ENCODE measurements at places on chromosomes 2 and 18.

GRCh38 chr2:156784020-156784701 is 348.0 kb downstream of the GPD2 start:
- DNase-seq, result no peak

DNA sequence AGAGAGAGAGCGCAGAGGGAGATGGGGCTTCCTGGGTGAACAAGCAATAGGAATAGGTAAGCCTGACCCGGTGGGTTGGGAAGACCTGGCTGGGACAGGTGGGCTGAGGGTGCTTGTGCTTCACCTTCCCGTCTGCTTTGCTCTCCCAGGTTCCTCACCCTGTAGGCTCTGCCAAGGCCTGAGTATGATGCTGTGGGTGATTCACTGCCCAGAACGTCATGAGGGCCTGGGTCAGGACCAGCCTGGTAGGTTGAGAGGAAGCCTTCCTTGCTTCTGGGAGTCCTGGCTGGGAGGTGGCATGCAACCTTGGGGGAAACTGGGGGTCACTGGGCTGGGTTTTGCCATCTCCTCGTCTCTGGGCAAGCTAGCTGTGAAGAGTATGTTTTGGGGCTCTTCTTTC is 220.2 kb upstream of the APCDD1 start:
- no peak for DNase-seq

DNA sequence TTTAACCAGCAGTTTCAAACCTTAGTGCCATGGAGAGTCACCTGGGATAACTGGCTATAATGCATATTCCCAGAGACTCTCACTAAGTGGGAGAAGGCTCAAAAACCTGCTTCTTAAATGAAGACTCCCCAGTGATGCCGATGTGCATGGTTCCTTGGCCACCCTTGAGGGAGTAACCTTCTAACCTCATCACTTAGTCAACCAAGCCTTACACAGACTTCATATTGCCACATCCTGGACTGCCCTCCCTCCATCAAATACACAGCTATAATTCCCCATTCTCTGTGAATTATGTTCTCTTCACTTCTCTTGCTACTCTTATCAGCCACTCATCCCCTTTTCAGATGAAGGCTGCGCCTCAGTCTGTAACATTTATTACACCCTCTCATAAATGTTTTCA is 462.9 kb upstream of the RGPD4 start:
- no peak for DNase-seq

DNA sequence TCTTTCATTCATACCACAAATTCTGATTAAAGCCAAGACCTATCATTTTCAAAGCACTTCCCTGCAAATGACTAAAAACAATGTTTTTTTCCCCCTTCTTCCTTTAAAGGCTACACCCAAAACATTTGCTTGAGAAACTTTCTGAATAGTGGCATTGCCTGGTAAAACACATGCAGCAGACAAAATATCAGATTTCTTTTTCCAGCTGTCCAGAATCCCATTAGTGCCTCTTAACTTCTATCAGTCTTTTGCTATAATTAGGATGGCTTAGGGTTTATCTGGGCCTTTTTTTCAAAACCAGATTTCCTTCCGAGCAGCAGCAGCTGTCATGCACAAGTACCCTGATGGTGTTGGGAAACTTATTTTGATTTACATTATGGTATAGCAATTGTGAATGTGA is 50.6 kb downstream of the ALPK2 start:
- DNase-seq, result no peak

DNA sequence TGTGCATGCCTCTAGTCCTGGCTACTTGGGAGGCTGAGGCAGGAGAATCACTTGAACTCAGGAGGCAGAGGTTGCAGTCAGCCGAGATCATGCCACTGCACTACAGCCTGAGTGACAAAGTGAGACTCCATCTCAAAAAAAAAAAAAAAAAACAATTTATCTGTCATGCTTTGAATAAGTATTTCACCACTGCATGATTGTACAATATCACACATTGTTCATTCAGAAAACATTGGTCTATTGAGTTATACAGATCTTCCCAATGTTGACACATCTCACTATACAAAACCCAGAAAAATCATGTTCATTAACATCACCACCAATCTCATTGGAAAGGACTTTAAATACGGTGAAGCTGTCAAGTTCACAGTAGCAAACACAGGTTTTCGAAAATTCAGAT is 46.8 kb upstream of the PPM1B start:
- DNase-seq, result no peak

GRCh38 chr2:41605914-41606313 is 441.9 kb upstream of the PKDCC start:
- no peak for DNase-seq

DNA sequence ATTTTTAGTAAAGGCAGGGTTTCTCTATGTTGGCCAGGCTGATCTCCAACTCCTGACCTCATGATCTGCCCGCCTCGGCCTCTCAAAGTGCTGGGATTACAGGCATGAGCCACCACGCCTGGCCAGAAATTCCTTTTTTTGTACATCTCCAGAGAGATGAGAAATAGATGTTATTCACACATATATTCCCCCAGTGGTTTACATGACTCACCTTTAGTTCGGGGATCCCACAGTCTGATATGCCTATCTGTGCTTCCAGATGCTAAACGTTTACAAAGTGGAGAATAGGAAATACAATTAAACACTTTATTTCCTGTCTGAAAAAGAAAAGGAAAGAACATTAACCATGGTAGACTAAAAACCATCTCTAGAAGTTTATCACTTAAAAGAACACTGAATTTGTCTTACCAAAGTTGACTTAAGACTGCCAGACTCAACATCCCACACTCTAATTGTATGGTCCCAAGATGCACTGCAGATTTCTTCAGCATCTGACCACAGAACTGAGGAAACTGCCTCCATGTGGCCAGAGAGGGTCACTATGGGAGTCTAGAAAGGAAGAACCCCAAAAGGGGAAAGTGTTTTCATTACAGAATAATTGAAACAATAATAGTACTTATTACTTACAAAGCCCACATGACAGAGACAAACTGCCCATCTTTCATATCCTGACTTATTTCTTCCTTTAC is 12.6 kb upstream of the ICA1L start:
- DNase-seq, result no peak

- no peak for DNase-seq
These were observed 32.5 kb upstream of the ACAA2 start for GRCh38 chr18:49845629-49846360.

- no peak for DNase-seq
These were observed 245.2 kb downstream of the EIPR1 start for GRCh38 chr2:3132466-3132865.

- no peak for DNase-seq
These were observed 75.3 kb upstream of the STPG4 start for GRCh38 chr2:47230418-47230817.

DNA sequence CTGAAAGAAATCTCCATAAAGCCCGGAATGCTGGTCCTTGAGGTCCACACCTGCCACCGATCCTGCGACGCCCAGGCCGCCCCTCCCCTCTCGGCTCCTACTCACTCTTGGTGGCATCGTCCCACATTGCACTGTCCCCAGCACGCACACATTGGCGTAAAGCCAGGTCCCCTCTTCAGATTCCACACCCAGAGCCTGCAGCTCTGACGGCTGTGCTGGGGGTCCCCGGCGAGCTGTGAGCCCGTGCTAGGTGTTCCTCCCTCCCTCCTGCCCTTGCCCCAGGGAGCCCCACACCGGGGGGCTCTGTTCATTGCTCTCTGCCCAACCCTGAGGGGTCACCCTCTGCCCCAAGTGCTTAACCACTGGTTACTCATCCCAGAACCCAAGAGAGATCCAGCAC is 8.5 kb downstream of the TPO start:
- DNase-seq, result no peak

GRCh38 chr2:207045531-207045930 is 106.2 kb downstream of the CPO start:
- no peak for DNase-seq

DNA sequence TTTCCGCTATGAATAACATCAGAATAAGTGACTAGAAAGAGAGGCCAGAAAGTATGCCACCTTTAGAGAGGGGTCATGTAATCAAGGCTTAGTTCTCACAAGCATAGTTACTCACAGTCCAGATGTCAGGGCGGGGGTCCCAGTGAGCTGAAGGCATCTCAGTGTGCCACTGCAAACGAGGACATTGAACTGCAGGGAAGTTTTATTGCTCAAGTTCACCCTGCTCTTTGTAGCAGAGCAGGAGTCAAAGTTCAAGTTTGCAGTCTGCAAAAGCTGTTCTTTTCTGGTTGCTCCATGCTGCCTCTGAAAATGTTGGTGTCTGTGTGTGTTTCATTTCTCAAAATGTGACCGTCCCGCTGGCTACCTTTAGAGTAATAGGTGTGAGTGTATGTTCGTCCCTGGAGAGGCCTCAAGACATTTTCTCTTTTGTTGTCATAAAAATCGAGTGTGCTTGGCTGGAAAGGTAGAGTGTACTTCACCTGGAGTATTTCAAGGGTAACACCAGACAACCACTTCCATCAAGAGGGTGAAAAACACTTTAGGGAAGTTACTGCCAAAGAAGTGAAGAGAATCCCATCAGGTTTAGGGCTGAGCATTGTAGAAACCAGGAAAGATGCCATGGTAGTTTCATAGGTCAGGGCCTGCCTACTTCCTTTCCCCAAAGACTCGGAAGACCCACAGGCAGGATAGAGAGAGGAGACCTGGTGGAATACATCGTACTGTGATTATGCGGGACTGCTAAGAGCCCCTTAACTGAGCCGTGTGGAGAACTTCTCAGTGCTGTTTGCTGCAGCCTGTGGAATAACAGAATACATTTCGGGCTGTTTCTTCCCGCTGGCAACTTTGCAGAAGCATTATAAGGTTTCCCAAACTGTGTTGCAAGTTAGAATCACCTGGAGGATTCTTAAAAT is 89.9 kb downstream of the LYPD6 start:
- no peak for DNase-seq

DNA sequence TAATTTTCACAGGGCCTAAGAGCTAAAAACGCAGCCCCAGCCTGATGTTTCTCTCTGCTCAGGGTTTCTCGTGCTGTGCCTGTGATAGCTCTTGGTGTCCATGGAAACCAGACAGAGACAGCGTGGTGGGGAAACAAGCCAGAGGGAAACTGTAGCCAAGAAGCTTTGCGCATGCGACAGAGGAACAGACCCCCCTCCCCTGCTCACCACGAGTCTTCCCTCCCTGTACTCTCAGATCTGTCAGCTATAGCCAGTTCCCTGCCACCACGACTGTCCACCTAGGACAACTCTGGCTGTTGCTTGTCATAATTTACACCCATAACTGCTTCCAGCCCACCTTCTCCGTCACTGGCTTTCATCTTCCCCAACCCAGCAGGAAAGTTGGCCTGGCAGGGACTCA is 13.2 kb upstream of the DNAJC27 start:
- no peak for DNase-seq

- DNase-seq, result no peak
These were observed 53.8 kb downstream of the GRB14 start for GRCh38 chr2:164567335-164567989.
